Activated naive CD4-positive, alpha-beta T cell (primary cell): ENCODE measurements at places on chromosomes 5 and 9.

- DNase-seq: no peak
These were observed 44.6 kb downstream of the BARX1 start for GRCh38 chr9:93910598-93910997.

GRCh38 chr9:16871336-16872151 lies 1.1 kb upstream of the BNC2 start:
- DNase-seq: no peak

DNA sequence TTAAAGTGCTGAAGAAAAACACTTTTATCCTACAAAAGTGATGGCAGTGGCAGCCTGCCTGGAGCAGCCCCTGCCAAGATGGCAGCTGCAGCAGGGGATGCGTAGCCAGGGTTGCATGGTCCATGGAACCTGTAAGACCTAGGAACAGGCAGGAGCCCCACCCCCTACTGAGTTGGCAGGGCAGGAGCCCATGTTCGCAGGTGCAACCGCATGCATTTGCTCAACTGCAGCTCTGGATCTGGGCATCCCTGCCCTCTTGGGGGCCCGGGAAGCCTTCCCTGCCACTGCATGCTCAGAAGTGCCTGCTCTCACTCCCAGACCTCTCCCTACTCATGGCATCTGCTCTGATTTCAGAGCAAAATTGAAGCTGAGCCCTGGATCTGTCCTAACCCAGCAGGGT lies 779.6 kb downstream of the CDH18 start:
- no peak for DNase-seq

DNA sequence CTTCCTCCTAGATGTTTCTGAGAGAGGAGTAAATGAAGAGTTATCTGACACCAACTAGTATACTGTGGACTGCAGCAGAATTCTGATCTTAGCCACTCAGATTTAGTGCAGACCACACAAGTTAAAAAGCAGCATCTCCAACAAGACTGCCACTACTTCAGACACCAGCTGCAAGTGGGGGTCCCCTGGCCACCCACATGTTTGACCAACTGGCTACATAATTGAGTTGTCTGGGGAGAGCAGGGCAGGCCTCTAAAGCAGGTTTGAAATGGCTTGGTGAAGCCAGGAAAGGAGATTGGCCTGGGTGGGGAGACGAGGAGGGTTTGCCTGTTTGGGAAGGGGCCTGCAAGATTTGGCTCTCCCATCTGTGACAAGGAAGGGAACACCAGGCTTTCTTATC lies 40.5 kb upstream of the FAM81B start:
- no peak for DNase-seq

DNA sequence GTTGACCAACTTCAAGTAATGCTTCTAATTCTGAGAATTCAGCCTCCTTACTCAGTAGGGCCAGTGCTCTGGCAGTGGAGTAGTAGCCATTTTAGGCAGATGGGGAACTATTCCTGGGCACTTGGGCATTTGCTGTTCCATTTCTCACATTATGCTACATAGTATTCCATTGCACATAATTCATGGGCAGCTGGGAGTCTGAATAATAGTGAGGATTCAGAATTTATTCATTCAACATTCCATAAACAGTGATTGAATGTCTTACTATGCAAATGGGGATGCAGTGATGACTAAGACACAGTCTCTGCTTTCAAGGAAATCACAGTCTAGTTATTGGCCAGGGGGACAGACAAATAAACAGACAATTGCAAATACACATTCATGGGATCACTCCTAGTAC lies 301.0 kb upstream of the KCNN2 start:
- DNase-seq: no peak

GRCh38 chr9:78753039-78753438 lies 456.1 kb downstream of the PSAT1 start:
- DNase-seq: no peak

DNA sequence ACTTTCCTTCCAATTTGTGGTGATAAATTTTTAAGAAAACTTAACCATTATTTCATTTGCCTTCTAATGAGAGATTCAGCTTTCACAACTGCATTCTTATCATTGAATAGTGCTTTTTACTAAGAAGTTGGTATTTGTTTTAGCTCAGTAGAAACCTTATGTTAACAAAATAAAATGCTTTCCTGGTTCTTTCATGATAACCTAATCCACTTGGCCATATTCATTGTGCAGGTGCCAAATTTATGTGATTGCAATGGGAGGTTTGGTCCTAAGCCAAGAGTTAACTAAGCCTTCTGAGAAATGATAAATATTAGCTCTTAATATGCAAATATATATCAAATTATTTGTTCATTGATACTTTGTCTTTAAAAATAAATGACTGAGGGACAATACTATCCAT lies 141.1 kb upstream of the TLE4 start:
- DNase-seq: no peak
